ENCODE measurements at places on chromosomes 12 and 14.

DNA sequence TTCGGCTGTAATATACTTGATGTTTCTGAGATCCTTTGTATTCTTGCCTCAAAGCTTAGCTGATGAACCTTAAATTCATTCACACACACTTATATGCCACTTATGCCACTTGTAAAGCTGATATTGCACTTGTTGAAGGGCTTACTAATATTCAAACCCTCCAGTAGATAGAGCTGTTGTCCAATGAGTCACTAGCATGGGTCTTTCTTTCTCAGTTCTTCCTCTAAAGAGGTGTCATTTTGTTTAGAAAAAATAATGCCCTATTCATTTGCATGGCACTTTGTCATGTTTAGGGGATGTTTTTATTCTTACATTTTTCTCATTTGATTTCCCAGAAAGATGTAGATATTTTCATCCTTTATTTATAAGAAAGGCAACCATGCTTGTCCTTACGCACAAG lies 56.4 kb downstream of the MON2 start:
- no peak for DNase-seq

DNA sequence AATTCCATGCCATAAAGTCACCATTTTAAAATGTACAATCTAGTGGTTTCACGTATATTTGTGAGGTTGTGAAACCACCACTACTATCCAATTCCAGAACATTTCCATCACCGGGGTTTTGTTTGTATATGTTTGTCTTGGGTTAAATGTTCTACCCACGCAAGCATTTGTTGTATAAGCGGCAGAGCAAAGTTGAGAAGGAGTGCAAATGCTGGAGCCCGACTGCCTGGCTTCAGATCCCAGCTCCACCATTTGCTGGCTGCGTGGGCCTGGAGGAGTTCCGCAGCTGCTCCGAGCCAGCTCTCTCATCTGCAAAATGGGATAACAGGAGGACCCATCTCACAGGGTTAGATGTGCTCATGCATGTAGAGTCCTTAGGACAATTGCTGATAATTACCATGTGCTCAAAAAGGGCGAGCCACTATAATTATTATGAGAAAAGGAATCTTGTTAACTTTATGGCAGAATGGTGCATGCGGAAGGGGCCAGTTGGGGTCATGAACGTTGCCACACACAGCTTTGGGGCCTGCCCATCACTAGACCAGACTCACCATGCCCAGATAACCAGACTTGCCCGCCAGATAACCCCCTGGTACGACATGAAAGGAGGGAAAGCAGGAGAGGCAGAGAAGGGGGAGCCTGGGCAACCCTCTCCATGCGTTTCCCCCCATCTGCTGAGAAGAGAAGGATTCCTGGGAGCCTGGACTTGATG lies 6.4 kb downstream of the ACTN1 start:
- DNase-seq: no peak

GRCh38 chr12:127570793-127571360 lies 696.1 kb upstream of the TMEM132C start:
- DNase-seq: no peak

GRCh38 chr14:21256539-21257393 lies 12.5 kb downstream of the HNRNPC start:
- no peak for DNase-seq

- DNase-seq: no peak
Measured at GRCh38 chr14:91839749-91840148, 27.6 kb downstream of the TC2N start.

GRCh38 chr14:71593966-71594365 lies 338.3 kb upstream of the RGS6 start:
- DNase-seq: no peak

GRCh38 chr12:89350630-89351488 lies 1.4 kb downstream of the DUSP6 start:
- peak; percentile 57 for DNase-seq

DNA sequence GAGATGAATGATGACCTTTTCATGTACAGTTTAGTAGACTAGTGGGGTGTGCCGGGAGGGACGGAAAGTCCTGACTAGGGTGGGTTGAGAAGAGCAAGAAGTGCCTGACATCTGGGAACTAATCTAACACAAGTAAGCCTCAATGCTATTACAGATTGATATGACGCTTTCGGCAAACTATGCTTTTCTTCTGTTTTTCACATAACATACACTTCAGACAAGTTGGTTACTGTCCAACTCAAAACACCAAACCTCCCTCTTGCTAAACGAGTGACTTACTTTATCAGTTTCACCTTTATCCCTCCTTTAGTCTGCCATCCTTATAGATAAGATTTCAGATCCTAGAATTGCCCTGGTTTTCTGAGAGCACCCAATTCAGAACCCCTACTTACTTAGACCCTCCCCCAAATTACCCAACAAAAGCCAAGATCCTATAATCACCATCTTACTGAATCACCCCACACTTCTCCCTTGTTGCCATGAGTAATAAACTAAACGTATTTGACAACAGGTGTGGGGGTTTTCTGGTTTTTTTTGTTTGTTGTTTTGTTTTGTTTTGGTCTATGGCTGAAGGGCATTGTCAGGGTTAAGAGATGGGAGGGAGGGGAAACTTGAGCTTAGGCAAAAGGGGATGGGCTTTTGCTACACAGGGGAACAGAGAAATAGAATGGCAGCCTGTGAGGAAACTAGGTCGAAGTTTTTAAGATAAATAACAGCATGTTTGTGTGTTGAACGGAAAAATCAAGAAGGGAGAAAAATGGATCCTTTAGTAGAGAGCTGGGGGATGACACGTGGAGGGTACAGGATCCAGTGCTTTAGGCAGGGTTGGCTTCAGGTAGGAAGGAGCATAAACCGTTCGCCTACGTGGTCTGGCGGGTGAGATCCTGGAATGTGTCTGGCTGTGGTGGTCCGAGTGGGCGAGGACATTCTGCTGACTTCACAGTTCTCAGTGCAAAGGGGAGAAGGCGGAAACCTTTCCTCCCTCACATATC lies 6.1 kb upstream of the PSMA3 start:
- peak; percentile 16 for DNase-seq

- DNase-seq: no peak
Measured at GRCh38 chr14:37140176-37140575, 32.2 kb downstream of the SLC25A21 start.

GRCh38 chr12:89179983-89180382 lies 172.3 kb downstream of the DUSP6 start:
- DNase-seq: no peak

DNA sequence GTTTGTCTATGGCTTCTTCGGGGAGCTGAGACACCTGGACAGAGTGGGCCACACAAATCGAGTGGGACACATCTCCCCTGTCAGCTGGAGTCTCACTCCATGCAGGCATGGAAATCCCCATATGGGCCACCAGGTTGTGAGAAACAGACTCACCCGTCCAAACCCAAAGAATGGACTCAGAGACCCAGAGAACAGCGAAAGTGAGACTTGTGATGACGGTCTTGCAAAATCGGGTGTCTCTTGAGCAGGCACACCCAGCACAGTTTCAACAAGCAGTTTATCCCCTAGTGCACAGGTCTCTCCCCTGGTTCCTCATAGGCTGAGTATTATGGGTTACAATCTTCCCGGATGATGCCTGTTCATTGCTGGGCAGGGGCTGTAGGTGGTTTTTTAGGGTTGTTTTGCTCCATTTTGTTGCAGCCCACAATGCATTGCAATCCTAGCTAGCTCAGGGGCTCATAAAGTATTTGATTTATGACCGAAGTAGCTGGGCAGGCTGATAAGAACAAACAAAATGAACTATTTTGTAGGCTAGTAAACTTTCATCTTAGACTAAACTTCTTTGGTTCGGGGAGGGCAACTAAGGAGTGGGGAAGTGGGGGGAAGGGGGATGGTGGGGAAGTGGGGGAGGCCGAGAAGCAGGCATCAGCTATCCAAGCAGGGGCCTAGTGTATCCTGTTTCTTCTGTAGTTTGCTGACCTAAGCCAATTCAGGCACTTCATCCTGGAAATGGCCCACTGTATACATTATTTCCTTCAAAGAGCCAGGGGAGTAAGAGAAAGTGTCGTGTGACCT lies 45.3 kb downstream of the IQSEC3 start:
- no peak for DNase-seq

DNA sequence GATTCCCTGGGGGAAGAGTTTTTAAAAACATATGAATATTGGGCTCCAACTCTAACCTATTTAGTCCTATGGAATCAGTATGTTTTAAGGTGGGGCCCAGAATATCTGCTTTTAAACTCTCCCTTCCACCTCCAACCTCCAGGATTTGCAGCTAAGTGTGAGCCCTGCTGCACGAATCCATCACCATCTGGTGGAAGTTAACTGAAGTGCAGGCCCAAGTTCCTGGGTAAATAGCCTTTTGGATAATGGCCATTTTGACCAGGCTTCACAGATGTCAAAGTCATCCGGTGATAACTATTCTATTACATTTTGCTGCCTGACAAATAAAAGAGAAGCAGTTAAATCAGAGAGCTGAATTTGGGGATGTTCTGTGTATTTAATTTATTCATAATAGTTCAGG lies 58.1 kb upstream of the RMST start:
- peak; percentile 67 for DNase-seq

All from retina (tissue), 1 donor.